GM23338 (cell line): ENCODE measurements at places on chromosomes 3 and 15.

- no peak for DNase-seq
- peaks cover 5% of the 10 kb centered on the region; the same call in 1 of the 2 replicates for H3K36me3 ChIP-seq
- H3K27ac ChIP-seq = no peak overlapping the region
These were observed 48.9 kb downstream of the TGFBR2 start for GRCh38 chr3:30655187-30655812.

- H3K27ac ChIP-seq = no peak overlapping the region
- H3K4me1 ChIP-seq = no peaks in the 10 kb centered on the region
- no peak overlapping the region for H3K4me3 ChIP-seq
- no peaks in the 10 kb centered on the region for H3K27me3 ChIP-seq
- no peak for DNase-seq
- H3K36me3 ChIP-seq = no peaks in the 10 kb centered on the region
These were observed 98.5 kb upstream of the SLC25A36 start for GRCh38 chr3:140842984-140843649.

- no peak overlapping the region for H3K27ac ChIP-seq
- H3K36me3 ChIP-seq = no peaks in the 10 kb centered on the region
- peak; percentile 45 for DNase-seq
- H3K27me3 ChIP-seq = no peaks in the 10 kb centered on the region
These were observed 148.4 kb downstream of the B3GALNT1 start for GRCh38 chr3:160956785-160957184.

DNA sequence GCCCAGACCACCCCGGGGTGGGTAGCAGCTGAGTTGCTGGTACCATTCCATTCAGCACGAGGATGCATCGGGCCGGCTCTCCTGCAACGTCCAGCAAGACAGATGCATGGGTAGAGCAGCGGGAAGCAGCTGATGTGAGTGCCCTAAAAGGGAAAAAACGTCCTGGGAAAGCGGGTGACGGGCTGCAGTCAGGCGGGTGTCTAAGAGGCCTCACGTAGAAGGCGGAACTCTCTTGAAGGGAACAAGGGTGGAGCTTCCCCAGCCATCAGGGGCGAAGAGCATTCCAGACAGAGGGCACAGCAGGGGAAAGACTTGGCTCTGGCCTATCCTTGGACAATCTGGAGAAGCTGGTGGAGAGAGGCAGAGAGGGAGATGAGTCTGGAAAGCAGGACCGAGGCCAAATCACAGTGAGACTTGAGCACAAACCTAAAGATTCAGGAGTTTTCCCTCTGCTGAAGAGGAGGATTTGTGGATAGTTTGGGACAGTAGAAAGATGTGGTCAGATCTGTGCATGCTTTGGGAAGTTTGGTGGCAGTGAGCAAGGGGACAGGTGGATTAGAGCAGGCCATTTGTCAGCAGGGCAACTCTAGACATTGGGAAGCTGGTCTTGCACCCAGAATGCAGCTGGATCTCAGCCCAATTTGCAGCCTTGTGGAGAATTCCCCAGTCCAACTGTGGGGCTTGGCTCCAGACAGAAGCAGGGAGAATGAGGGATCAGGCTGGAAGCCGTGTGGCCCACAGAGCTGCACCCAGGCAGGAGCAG is 70.7 kb downstream of the SEMA5B start:
- peak; percentile 44 for DNase-seq
- H3K4me1 ChIP-seq = peaks cover 50% of the 10 kb centered on the region
- no peak overlapping the region for H3K4me3 ChIP-seq
- no peaks in the 10 kb centered on the region for H3K36me3 ChIP-seq
- H3K27ac ChIP-seq = no peak overlapping the region

DNA sequence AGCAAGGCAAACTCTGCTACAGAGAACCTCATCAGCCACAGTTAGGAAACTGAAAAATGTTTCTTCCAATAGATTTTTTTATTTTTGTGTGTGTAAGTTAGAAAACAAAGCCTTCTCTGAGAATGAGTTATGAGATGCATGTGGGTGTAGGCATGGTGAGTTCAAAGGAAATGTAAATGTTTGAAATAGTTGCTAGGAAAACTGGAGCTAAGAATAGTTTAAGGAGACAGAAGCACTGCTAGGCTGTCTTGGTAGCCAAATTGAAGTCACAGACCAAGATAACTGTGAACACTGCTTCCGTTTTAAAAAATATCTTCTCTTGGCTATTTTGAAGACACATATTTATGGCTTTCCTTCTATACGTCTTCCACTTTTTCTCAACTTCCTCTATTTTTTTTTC is 1501.2 kb upstream of the CADM2 start:
- H3K4me3 ChIP-seq = no peak overlapping the region
- H3K4me1 ChIP-seq = peaks cover 8% of the 10 kb centered on the region; the same call in 1 of the 2 replicates
- DNase-seq = no peak

DNA sequence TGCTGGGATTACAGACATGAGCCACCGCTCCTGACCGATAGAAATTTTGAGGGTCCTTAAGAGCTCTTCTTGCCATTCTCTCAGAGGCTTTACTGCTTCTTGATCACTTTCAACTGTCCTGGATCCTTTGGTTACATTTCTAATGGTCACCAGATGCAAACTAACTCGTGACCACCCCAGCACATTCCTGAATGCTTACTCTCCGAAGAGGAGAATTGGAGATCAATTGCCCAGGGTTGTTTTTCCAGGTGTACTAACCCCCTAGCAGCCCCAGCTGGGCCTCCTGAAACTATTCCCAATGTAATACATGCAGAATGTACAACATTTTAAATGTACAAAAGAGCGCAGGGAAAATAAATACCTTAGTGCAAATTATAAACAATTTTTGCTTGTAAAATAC is 65.1 kb upstream of the TBL1XR1 start:
- no peak overlapping the region for H3K27ac ChIP-seq
- H3K27me3 ChIP-seq = no peaks in the 10 kb centered on the region
- no peaks in the 10 kb centered on the region for H3K4me1 ChIP-seq
- H3K4me3 ChIP-seq = no peak overlapping the region
- DNase-seq = peak; percentile 44

DNA sequence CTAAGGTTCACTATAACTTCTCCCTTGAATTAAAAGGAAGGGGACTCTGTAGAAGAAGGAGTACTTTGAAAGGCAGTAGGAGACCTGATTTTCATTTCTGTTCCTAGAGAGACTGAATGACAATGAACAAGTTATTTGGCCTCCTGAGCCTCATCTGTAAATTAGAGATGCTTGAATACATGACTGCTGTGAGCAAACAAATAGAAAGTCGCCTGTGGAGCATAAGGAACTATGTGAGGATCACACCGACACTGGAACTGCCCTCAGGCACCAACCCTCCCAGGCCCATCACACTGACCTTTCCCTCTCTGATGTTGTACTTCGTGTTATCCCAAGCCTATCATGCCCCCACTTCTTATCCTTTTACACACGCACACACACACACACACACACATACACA is 48.6 kb downstream of the IMPG2 start:
- peak; percentile 66 for DNase-seq
- H3K36me3 ChIP-seq = no peaks in the 10 kb centered on the region
- peaks cover 69% of the 10 kb centered on the region for H3K27me3 ChIP-seq
- H3K4me3 ChIP-seq = no peak overlapping the region

DNA sequence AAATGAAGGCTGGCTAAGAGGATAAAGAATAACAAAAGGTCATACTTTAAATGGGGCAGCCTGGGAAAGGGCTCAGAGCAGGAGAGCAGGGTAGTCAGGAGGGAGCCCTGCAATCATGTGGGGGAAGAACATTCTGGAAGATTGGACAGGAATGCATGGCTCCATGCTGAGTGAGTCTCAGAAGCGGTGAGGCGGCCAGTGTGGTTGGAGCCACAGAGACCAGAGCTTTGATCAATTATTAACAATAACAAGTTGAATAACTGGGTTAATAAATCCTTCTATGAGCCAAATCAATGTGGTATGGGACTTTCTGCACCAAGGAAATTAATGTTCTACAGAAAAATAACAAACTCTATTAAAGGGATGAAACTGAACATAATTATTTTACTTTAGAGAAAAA is 57.9 kb upstream of the DCUN1D1 start:
- DNase-seq = no peak
- H3K4me3 ChIP-seq = no peak overlapping the region
- H3K4me1 ChIP-seq = no peaks in the 10 kb centered on the region
- no peaks in the 10 kb centered on the region for H3K27me3 ChIP-seq
- no peak overlapping the region for H3K27ac ChIP-seq

DNA sequence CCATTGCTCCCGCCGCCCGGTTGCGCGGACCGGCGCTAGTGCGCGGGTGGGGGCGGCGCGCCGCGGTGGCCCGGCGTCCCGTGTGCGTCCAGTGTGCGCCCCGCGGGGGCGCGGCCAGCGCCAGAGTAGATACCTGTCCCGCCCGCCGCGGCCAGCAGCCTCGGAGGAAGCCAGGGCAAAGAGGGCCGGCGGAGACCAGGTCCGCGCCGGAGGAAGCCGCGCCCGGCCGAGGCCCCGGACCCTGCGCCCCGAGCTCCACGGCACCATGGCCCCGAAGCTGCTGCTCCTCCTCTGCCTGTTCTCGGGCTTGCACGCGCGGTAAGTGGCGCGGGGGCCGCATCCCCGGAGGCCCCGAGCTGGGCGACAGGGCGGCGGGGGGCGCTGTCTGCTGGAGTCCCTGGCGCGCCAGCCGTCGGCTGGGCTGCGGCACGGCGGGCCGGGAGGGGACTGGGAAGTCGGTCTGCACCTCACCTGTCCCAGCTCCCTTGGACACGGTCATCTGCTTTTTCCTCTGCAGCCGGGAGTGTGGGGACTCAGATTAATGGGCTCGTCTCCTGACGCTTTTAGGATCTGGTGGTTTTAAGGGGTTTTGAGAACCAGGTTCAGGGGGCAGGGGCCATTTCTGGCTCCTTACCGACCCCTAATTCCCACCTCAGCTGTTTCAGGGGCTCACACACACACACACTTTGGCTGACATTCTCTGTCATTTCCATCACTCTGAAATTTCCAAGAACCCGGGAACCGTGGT is 464 bp downstream of the GABRG3 start:
- peaks cover 65% of the 10 kb centered on the region for H3K27me3 ChIP-seq
- H3K4me3 ChIP-seq = peak overlapping the region; percentile 78
- DNase-seq = peak; percentile 63
- H3K36me3 ChIP-seq = no peaks in the 10 kb centered on the region

- H3K27ac ChIP-seq = no peak overlapping the region
- no peak overlapping the region for H3K4me3 ChIP-seq
- H3K27me3 ChIP-seq = no peaks in the 10 kb centered on the region
- no peaks in the 10 kb centered on the region for H3K4me1 ChIP-seq
- no peak for DNase-seq
These were observed 181.0 kb downstream of the ATG7 start for GRCh38 chr3:11452885-11453847.

GRCh38 chr3:95277613-95278012 is 1214.8 kb downstream of the NSUN3 start:
- no peaks in the 10 kb centered on the region for H3K27me3 ChIP-seq
- H3K4me1 ChIP-seq = peaks cover 23% of the 10 kb centered on the region
- no peak for DNase-seq
- H3K27ac ChIP-seq = no peak overlapping the region
- no peaks in the 10 kb centered on the region for H3K36me3 ChIP-seq

- no peak overlapping the region for H3K27ac ChIP-seq
- H3K4me3 ChIP-seq = peak overlapping the region; percentile 33
- DNase-seq = no peak
- no peaks in the 10 kb centered on the region for H3K36me3 ChIP-seq
- H3K27me3 ChIP-seq = no peaks in the 10 kb centered on the region
These were observed 8.1 kb downstream of the CTNNB1 start for GRCh38 chr3:41207355-41207754.

- no peak for DNase-seq
- H3K4me3 ChIP-seq = no peak overlapping the region
- H3K27ac ChIP-seq = no peak overlapping the region
These were observed 307.1 kb upstream of the DPH6 start for GRCh38 chr15:35852818-35853624.

DNA sequence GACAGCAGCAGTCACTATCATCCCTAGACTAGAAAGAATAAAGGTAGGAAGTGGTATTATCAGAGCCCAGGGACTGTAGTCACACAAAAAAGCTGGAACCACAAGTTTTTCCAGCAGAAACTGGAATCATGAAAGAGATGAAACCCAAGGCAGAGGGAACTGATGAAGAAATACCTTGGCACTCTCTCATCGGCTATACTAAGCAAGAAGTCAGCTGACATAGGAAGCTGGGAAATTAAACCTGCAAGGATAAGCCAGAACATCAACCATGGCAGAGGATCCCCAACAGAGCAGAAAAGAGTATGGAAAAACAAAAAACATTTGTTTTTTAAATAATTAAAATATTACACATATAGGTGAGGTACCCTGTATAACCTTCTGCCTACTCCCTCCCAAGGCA is 86.5 kb downstream of the AQR start:
- H3K36me3 ChIP-seq = peaks cover 8% of the 10 kb centered on the region
- no peak overlapping the region for H3K4me3 ChIP-seq
- no peaks in the 10 kb centered on the region for H3K27me3 ChIP-seq
- H3K4me1 ChIP-seq = no peaks in the 10 kb centered on the region
